ENCODE measurements at places on chromosomes 2 and 18.

DNA sequence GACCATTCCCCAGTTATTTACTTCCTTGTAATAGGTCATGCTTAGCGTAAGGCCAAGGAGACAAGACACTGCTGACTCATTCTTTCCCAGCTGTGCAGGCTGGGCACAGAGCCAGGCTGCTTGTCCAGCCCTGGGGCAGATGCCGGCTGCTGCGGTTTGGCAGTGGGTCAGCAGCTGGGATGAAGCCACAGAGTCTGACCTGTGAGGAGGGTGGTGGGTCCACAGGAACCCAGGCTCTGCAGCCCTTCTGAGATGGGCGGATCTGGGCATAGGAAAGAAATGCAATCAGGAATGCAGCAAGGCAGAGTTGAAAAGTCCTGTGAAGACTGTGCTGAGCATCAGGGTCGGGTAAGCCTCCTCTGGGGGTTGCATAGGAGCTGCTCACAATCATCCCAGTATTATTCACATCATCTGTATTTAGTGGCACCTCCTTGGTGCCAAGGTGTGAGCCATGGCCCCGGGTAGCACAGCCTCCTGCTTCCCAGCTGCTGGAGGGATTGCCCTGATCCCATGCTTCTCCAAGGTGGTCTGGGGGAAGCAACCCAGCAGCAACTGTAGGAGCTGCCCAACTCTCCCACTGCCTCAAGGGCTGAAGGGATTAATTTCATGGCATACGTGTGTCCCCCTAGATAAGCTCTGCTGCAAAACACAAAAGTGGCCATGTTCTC is 139.0 kb downstream of the DDX1 start:
- DNase-seq: no peak

GRCh38 chr2:12163866-12164265 is 417.4 kb downstream of the LPIN1 start:
- DNase-seq: no peak

GRCh38 chr2:120712180-120712681 is 23.4 kb upstream of the GLI2 start:
- DNase-seq: no peak

DNA sequence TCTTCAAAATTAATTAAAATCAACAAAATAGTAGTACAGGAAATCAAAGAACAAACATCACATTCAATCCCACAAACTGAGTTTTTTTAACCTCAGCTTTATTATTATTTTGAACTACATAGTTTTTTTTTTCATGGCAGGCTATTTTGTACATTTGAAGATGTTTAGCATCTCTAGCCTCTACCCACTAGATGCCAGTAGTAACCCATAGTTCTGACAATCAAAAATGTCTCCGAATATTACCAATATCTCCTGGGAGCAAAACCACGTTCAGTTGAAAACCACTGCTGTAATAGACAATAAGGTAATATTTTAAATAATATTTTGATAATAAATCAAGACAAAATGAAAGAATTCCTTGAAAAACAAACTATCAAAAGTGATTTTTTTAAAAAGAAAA is 702.6 kb upstream of the LRRTM1 start:
- no peak for DNase-seq

DNA sequence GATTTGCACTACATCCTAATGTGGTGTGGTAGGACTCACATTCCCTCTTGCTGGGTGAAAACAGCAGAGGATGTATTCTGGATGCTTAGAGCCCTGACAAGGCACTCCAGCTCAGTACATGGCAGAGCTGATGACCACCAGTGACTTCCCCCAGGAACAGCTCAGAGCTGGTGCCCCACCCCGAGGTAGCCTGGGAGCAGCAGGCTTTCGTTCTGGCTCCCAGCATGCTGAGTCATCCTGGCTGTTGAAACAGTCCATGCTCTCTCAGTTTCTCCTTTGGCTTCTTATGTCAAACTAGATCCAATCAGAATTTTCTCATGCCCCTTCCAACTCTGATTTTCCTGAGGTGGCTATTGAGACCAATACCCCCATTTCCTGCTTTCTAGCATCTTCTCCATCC is 438.2 kb downstream of the NBAS start:
- no peak for DNase-seq

GRCh38 chr18:60038731-60039130 is 138.9 kb downstream of the PMAIP1 start:
- DNase-seq: no peak

DNA sequence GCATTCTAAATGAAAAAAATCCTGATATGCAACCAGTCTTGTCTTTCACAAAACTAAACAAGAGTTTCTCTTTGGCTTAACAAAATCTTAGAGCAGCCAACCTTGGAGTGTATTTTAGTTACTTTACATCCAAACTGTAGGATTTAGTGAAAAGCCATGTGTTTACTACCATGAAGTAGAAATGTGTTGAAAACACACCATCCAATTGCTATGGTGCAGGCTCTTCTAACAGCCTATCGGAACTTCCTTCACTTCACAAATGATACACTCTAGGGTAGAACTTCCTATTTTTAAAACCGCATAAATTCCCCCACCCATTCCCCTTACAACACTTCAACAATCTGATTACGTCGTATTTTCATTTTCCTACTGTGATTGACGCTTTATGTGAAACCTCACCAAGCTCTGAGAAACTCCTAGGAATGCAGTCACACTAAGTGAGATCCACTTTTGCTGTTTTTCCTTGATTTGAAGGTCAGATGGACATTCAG is 74.4 kb upstream of the MAP4K4 start:
- DNase-seq: no peak

- no peak for DNase-seq
These were observed 29.9 kb downstream of the ZEB2 start for GRCh38 chr2:144490017-144490416.

GRCh38 chr2:219278655-219279150 is 463 bp upstream of the DNAJB2 start:
- no peak for DNase-seq

DNA sequence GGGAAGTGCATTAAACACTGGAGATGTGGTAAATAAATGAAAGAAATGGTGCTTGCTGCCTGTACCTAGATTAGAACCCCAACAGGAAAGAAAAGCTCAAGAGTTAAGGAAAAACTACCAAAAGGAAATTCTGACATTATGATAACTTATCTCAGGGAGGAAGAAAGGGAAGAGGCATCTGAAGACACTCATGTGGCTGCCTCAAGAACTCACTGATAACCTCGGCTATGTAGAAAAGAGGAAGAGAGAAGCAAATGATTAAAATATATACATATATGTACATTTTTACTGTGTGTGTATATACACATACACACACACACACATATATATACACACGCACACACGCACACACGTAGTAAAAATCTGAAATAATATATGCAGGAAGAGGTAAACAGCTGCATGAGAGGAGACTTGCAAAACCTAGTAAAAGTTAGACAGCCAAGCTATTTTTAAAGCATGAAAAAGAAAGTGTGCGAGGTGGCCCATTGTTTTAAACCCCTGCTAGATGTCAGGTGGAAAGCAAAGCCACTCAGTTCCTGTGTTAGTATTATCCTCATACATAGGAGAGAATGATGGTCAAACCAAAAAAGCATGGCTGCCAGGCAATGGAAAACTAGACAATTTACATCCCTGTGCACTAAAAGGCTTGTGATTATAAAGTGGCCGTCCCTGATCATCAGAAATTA is 483.0 kb upstream of the NRP2 start:
- DNase-seq: no peak

GRCh38 chr18:36141576-36141975 is 11.9 kb downstream of the ELP2 start:
- DNase-seq: no peak

DNA sequence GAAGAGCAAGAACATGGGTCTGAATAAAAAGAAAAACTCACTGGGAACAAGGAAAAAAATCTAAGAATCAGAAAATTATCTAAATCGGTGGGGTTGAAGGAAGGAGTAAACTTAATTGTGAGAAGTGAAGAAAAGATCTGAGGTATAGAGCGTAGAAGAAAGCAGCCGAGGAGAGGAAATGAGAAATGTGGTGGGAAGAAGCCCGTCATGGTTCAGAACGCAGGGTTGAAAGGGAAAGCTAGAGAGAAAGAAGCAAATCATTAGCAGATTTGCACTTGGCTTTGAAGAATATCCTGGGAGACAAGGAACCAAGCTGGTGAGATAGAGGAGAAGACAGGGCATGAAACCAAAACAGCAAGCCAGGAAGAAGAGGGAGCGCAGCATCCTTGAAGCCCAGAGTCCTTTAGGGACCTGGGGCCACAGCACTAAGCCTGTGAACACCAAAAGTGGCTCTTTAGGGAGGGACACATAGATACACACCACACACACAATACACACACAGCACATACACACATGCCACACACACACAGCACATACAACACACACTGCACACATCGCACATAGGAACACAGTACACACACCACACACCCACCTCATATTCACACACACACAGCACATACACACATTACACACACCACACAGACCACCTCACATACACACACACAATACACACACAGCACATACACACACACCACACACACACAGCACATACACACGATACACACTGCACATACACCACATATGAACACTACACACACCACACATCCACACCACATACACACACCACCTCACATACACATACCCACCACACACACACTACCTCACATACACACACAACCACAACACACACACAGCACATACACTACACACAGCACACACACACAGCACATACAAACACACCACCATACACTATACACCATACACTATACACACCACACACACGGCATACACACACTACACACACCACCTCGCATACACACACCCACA is 274.6 kb downstream of the ETAA1 start:
- no peak for DNase-seq

DNA sequence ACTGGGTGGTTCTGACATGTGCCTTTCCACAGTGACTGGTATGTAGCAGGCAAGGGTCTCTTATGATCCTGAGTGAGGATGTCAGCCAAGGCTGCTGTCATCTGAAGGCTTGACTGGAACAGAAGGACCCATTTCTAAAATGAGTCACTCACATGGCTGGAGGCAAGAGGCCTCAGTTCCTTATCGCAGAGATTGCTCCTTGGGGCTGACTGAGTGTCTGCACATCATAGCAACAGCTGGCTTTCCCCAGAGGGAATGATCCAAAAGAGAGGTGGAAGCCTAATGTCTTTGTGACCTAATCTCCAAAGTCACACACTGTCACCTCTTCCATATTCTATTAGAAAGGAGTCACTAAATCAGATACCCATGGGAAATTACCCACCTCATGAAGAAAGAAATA is 114.0 kb downstream of the NEDD4L start:
- no peak for DNase-seq

Data from H9 (cell line).